H9 (cell line): ENCODE measurements at places on chromosomes 5 and 9. TPM values are rescaled to one million over a fixed set of nuclear protein-coding genes. Genes with fewer than 3 reads are reported as not detected.

DNA sequence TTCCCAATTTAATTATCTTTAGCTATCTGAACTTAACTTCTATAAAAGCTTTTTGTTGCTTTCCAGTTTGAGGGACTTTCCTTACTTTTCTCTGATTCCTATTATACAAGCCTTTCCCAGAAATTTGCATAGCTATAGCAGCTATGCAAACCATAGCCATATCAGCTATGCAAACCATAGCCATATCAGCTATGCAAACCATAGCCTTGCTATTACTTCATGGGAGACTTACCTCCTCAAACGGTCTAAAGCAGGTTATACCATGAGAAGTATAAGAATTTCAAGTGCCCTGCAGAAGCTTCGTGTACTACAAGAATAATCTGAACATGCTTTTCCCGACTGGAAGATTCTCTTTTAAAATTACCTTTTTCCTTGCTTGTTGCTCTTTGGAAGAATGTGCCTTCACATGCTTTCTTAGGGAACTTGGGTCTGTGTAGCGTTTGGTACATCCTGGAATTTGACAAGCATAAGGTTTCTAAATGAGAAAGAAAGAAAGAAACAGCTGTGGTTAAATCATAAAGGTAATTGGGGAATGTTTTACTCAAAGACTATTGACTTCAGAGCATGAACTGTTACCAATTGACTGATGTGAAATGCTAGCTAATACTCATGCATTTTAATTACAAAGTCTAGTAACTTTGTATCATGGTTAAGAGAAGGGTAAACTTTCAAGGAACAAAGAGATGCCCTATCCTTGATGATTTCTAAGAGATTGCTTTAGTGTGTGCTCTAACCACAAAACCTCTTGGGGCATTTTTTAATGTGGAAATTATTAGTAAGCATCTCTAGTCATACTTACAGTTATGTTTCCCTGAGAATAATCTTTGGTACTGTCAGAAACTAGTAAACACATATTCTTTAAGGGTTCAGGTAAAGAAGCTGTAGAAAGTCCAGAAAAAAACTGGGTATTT, 367.6 kb downstream of the GLIS3 start:
- no peak for DNase-seq

DNA sequence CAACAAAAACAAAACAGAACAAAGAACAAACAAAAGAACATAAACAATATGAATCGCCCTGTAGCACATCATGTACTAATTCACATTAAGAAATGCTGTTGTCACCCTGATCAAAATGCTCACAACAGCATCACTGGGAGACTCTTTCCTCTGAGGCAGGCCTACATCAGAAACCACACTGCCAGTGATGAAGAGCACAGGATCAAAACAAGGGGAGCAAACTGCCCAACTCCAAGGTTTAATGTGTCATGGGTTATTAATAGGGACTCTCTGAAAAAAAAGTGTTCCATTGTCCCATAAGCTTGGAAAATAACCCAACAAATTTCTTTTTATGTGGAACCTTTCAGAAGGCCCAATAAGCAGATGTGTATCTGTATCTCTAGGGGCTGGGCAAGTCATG, 74.2 kb downstream of the PTPN3 start:
- DNase-seq: no peak

DNA sequence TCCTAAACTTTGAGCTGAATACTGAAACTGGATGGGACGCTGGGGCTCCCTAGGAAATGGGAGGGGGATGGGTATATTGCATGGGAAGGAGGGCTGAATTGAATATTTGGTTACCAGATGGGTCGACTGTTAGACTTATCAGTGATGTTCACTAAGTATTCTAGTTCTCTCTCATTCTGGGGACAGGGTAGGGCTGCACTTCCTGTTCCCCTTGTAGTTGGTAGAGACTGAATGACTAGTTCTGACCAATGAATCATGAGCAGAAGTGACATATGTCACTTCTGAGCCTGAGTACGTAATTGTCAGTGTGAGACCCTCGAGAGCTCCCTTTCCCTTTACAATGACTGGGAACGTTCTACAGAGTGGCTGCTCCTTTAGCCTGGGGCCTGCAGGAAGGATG, 55.5 kb upstream of the DMRT1 start:
- no peak for DNase-seq

GRCh38 chr9:122086873-122087272, 6.2 kb downstream of the TTLL11 start:
- no peak for DNase-seq

GRCh38 chr5:77133061-77133758, 46.1 kb upstream of the ZBED3 start:
- no peak for DNase-seq

DNA sequence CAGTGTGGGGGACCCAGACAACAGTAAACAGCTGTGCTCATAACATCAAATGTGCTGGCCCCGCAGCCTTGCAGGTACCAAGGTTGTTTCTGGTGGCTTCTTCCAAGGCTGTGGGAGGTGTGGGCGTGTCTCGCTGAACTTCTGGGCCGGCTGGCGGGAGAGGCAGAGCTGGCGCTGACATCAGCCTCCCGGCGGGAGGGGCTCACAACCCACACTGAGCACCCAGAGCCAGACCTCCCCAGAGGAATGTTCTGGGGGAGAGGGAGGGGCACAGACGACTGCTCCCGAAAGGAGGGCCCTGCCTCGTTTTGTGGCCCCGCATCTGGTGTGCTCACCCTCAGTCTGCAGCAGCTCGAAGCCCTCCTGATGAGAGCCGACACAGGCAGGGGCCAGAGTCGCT, 6.9 kb upstream of the SLC12A7 start:
- DNase-seq: no peak

Gene ARL10
- total RNA-seq: 7.9 and 9.6 TPM in 2 replicates

Gene ZNG1F
- 13.4 and 14.5 TPM in 2 replicates for total RNA-seq

DNA sequence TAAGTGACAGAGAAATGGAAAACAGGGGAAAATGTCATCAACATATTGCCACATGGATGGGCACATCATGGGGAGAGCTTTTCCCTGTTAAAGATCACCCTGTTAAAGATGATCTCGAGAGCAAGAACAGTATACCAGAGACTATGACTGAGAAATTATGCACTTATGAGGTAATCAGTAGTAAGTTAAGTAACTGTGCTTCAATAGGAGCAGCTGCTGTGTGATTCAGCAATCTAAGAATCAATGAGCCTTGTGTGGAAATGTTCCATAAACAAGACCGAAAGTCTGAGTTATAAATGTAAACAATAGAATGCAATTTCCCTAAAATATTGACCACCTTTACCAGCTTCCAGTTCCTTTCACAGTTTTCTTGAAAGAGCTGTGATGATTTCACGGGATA, 582.3 kb downstream of the CAAP1 start:
- no peak for DNase-seq
